Right lung (tissue), 10 donors: ENCODE measurements at places on chromosomes 1 and 21. TPM values are rescaled to one million over a fixed set of nuclear protein-coding genes. Genes with fewer than 3 reads are reported as not detected.
A peak's percentile ranks its signal among the peaks of the same experiment; 100 is the strongest.

RNF207 gene
- polyA plus RNA-seq: 15.8 TPM

DNA sequence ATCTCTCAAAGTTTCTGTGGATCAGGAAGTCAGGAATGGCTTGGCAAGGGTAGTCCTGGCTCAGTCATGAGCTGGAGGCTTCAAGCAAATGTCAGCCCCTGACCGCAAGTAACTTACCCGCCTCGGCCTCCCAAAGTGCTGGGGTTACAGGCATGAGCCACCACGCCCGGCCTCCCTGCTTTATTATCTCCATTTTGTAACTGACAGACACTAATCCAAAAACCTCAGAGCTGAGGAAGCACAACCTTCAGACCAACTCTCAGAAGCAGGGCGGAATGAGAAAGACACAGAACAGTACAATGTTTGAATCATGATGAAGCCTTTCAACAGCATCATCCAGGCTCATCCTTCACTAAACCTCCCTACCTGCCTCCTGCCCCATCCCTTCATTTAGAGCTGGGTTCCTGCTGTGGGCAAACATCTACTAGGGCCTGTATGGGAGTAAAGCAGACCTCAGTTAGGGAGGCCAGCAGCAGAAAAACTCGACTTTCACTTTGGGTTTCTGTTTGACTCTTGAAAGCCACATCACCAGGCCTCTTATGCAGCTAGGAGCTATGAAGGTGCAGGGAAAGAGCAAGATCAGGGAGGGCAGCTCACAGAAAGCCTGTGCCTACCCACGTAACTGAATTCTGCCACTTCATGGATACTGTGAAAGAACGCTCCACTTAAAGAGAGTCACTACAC is 84.4 kb upstream of the RAB4A start:
- DNase-seq: no peak

DNA sequence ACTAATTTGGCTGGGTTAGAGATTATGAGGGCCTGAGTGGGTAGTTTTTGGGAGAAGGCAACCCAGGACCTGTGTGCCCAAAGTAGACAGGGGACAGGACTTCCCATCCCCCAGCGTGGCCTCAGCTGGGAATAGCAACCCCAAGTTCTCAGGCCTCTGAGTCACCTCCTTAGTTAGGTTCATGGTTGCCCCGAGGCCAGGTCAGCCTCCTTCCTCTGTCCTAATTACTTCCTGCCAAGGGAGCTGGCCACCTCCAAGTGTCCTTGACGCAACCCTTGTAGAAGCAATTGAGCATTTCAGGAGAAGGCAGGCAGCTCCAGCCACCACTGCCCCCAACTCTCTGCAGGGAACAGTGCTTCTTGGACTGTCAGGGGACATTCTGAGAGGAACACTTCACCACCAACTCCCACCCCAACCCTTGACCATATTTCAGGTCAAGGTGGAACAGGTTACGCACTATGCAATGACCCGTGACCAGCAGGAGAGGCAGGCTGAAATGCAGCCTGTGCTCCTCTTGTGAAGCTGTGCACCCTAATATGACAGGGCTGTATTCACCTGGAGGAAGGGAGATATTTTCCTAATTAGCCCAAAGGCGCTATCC is 5.1 kb upstream of the NT5C1A start:
- DNase-seq: no peak

- DNase-seq: no peak
These were observed 19.5 kb downstream of the CITED4 start for GRCh38 chr1:40842691-40843090.

- DNase-seq: no peak
These were observed 75.2 kb downstream of the GFI1 start for GRCh38 chr1:92411511-92411910.

- DNase-seq: peak; percentile 55
These were observed 415.3 kb upstream of the C1orf87 start for GRCh38 chr1:60488847-60489246.

DNA sequence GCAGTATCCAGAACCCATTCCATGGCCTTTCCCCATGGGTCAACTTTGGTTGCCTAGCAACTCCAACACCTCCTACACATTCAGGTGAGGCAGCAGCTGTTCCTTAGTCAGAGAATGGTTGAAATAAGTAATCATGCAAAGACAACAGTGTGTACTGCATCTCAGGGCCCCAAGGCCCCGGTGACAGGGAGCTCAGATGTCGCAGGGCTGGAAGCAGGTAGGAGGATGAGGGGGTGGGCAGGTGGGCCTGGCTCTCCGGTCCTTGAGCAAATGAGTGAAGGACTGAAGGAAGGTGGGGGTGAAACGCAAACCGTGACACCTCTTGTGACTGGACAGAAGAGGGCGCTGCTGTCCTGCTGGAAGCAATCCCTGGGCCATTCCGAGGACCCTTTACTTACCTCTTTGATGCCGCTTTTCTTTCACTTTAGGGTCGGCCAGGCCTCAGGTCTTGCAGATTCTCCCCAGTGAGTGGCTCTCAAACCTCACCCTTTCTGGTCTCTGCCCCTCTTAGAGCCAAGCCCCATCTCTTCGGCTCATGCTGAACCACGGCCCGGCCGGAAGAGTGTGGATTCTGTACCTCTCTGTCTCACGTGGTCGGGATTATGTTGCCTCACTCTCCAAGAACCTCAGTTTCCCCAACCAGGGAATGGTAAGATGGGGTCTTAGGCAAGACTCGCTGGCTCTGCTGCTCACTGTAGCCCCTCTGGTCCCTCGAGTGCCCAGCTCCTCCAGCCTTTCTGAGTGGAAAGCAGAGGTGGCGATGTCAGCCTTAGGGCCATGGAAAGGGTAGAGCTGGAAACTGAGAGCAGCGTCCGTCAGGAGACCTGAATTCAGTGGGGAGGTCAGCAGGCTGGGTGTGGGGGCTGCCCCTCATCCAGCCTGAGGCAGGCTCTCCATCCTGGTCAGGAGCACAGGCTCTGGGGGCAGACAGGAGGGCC is 5.6 kb upstream of the KCNA10 start:
- no peak for DNase-seq

SMIM12 gene
- 26.2 TPM for polyA plus RNA-seq

NPHS2 gene
- polyA plus RNA-seq: 1.9 TPM
